Activated CD8-positive, alpha-beta T cell treated with anti-CD3 and anti-CD28 coated beads for 36 hours (primary cell): ENCODE measurements at places on chromosomes 1 and 21. TPM values are rescaled to one million over a fixed set of nuclear protein-coding genes. Genes with fewer than 3 reads are reported as not detected.

DNA sequence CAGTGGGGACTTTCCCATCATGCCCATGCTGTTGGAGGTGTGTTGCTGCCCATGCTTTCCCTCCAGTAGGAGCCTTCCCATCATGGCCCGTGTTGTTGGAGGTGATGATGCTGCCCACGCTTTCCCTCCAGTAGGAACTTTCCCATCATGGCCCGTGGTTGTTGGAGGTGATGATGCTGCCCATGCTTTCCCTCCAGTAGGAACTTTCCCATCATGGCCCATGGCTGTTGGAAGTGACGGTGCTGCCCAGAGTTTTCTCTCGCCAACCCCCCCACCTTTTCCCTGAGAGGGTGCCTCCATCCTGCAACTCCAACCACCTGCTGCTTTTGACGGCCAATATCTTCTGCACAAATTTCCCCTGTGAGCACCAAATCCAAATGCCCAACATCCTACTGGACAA, 205.7 kb downstream of the TOMM20 start:
- H3K36me3 ChIP-seq: no peaks in the 10 kb centered on the region
- DNase-seq: no peak
- H3K4me1 ChIP-seq: peaks cover 38% of the 10 kb centered on the region
- H3K27ac ChIP-seq: no peak overlapping the region
- no peaks in the 10 kb centered on the region for H3K27me3 ChIP-seq

GRCh38 chr1:89682611-89683010, 49.7 kb downstream of the LRRC8C start:
- no peak overlapping the region for H3K4me3 ChIP-seq
- H3K4me1 ChIP-seq: peaks cover 64% of the 10 kb centered on the region
- H3K27me3 ChIP-seq: no peaks in the 10 kb centered on the region
- peaks cover 73% of the 10 kb centered on the region for H3K36me3 ChIP-seq

DNA sequence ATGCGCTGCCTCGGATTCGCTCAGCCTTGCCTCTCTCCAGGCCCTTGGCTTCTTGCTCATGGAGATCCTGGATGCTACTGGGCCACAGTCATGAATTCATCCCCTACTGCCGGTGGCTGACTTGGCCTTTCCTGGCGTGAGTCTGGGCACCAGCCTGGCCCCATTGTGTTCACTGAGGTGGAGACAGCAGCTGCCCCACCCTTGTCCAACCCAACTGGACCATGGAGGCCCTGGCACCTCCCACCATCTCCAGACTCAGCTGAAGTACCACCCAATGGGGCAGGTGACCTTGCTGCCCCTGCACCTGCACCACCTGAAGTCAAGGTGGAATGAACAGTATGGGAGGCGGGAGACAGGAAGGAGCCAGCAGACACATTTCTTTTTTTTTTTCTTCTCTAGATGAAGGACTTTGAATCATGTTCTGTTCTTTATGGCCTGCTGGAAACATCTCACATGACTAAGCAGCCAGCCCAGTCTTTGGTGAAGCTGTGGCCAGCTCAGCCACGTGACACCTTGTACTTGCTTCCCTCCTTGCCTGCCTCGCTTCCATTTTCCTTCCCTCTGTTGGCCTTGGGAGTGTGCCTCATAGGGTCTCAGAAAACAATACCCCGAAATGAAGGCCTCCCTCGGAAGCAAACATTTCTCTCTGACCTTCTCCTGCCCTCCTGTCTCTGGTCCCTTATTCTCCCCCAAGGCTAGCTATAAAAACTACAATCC, 3.8 kb upstream of the SLC30A2 start:
- H3K4me1 ChIP-seq: peaks cover 2% of the 10 kb centered on the region
- peaks cover 56% of the 10 kb centered on the region for H3K27me3 ChIP-seq
- no peak overlapping the region for H3K4me3 ChIP-seq

DNA sequence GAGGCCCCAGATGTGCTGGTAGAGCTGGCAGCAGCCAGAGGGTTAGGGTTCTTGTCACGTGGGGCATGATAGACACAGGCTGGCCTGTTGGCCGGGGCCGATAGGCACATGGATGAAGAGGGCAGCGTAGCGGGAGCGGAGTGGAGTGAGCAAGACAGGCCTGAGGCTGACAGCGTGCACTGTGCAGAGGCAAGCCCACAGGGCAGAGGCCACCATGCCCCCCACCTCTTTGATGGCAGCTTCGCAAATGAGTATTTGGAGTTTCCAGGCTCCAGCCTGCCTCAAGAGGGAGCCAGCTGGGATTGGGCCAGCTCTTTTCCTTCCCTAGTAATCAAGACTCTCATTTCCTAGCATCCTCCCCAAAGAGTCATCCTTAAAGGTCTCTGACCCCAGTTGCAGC, 43.5 kb downstream of the TMCC2 start:
- H3K4me3 ChIP-seq: no peak overlapping the region
- H3K27me3 ChIP-seq: no peaks in the 10 kb centered on the region
- no peak for DNase-seq

- no peak overlapping the region for H3K27ac ChIP-seq
- no peak for DNase-seq
- no peaks in the 10 kb centered on the region for H3K36me3 ChIP-seq
Observed at GRCh38 chr1:44526295-44527073, 121.4 kb downstream of the RNF220 start.

GRCh38 chr1:173570370-173571007, 32.4 kb downstream of the SLC9C2 start:
- no peak overlapping the region for H3K4me3 ChIP-seq
- H3K4me1 ChIP-seq: peaks cover 13% of the 10 kb centered on the region
- no peak overlapping the region for H3K27ac ChIP-seq
- DNase-seq: peak; percentile 38

GRCh38 chr1:36769886-36770830, 264.2 kb downstream of the GRIK3 start:
- no peak overlapping the region for H3K4me3 ChIP-seq
- H3K27me3 ChIP-seq: peaks cover 18% of the 10 kb centered on the region
- no peak overlapping the region for H3K27ac ChIP-seq
- no peaks in the 10 kb centered on the region for H3K4me1 ChIP-seq
- no peaks in the 10 kb centered on the region for H3K36me3 ChIP-seq

DNA sequence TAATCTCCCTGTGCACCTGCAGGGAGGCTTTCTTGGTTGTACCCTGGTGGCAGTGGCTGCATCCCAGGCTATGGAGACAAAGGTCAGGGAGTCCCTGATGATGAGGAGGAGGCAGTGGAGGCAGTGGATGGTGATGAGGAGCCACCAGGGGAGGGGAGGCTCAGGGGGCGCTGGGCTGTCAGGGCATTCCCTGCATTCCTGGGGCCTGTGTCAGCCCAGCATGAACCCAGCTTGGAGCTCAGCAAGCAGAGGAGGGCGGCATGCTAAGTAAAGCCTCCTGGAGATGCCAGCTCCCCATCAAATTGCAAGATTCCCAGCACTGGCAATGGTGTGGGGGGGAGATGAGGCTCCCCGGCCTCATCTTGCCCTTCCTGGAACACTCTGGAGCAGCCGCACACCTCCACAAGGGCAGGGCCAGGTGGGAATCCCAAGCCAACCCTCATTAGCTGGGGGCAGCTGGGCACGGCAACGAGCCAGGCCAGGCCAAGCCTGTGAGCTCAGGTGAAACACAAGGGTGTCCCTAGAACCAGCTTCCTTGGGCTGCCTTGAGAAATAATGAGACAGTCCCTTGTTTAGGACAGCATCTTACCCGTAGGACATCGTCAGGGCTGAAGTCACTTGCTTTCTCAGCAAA, 469.5 kb downstream of the MATN1 start:
- no peak overlapping the region for H3K4me3 ChIP-seq
- H3K4me1 ChIP-seq: no peaks in the 10 kb centered on the region
- no peak for DNase-seq
- no peaks in the 10 kb centered on the region for H3K36me3 ChIP-seq
- no peak overlapping the region for H3K27ac ChIP-seq

- DNase-seq: no peak
- no peak overlapping the region for H3K27ac ChIP-seq
- no peaks in the 10 kb centered on the region for H3K36me3 ChIP-seq
- H3K27me3 ChIP-seq: peaks cover 17% of the 10 kb centered on the region
- no peak overlapping the region for H3K4me3 ChIP-seq
- H3K4me1 ChIP-seq: no peaks in the 10 kb centered on the region
Observed at GRCh38 chr1:29497395-29498125, 261.2 kb downstream of the PTPRU start.

- H3K27ac ChIP-seq: no peak overlapping the region
- H3K4me1 ChIP-seq: no peaks in the 10 kb centered on the region
- peaks cover 2% of the 10 kb centered on the region for H3K27me3 ChIP-seq
- DNase-seq: no peak
- no peaks in the 10 kb centered on the region for H3K36me3 ChIP-seq
- H3K4me3 ChIP-seq: no peak overlapping the region
Observed at GRCh38 chr1:201708085-201708512, 120.9 kb upstream of the IPO9 start.

GRCh38 chr1:204760757-204761156, 75.2 kb upstream of the LRRN2 start:
- no peak for DNase-seq
- H3K27ac ChIP-seq: no peak overlapping the region
- peaks cover 10% of the 10 kb centered on the region for H3K4me1 ChIP-seq

KRTAP19-6 gene
- not detected for total RNA-seq

GRCh38 chr1:42176902-42177519, 12.5 kb upstream of the GUCA2A start:
- H3K27me3 ChIP-seq: no peaks in the 10 kb centered on the region
- H3K27ac ChIP-seq: no peak overlapping the region
- H3K36me3 ChIP-seq: peaks cover 5% of the 10 kb centered on the region
- peak; percentile 28 for DNase-seq

- no peak for DNase-seq
- no peak overlapping the region for H3K27ac ChIP-seq
- no peaks in the 10 kb centered on the region for H3K36me3 ChIP-seq
- H3K4me3 ChIP-seq: no peak overlapping the region
- no peaks in the 10 kb centered on the region for H3K4me1 ChIP-seq
Observed at GRCh38 chr1:48875552-48876329, 99.0 kb upstream of the BEND5 start.

OR2AK2 gene
- not detected for total RNA-seq

DNA sequence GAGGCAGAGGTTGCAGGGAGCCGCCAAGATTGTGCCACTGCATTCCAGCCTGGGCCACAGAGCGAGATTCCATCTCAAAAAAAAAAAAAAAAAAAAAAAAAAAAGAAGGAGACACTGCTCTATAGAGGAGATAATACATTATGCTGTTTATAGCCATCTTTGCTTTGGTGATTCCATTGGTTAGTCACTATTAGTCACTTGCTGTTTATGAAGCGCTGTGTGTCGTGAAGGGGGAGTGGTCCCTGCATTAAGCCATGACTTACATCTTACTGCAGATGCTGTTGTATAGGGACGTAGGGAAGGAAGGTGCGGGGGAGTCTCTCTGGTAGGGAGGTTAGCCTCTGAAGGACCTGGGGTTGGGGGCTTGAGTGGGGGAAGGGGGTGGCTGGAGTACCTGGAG, 48.3 kb downstream of the HUNK start:
- no peak for DNase-seq
- no peak overlapping the region for H3K27ac ChIP-seq
- no peaks in the 10 kb centered on the region for H3K27me3 ChIP-seq
- H3K4me1 ChIP-seq: no peaks in the 10 kb centered on the region
- H3K4me3 ChIP-seq: no peak overlapping the region

- H3K4me3 ChIP-seq: no peak overlapping the region
- no peak overlapping the region for H3K27ac ChIP-seq
Observed at GRCh38 chr1:213982672-213983492, 4.9 kb upstream of the PROX1 start.

DNA sequence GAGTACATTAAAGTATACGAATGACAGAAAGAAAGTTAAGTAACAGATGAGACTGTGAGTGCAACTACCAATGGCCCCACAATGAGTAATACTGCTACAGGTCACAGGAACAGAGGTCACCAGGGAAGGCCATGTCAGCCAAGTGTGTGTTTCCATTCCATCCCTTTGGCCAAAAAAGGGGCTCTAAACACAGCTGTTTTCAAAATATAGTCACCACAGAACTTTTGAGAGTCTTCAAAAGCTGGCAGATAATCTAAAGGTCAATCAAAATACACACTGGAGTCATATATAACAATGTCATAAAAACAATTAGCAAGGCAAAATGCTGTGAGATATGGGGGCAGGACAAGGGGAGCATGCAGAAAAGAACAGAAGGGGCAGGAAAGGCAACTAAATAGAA, 10.2 kb downstream of the USP24 start:
- H3K4me3 ChIP-seq: peak overlapping the region; percentile 30
- no peaks in the 10 kb centered on the region for H3K27me3 ChIP-seq
- peaks cover 69% of the 10 kb centered on the region for H3K4me1 ChIP-seq
- peak overlapping the region; percentile 76 for H3K27ac ChIP-seq

NMNAT2 gene
- not detected for total RNA-seq

- H3K4me3 ChIP-seq: no peak overlapping the region
- no peaks in the 10 kb centered on the region for H3K27me3 ChIP-seq
- peaks cover 71% of the 10 kb centered on the region for H3K36me3 ChIP-seq
- H3K27ac ChIP-seq: no peak overlapping the region
- DNase-seq: no peak
Observed at GRCh38 chr1:226376300-226376699, 31.6 kb downstream of the PARP1 start.

GRCh38 chr1:111487133-111487532, 13.3 kb downstream of the C1orf162 start:
- H3K27me3 ChIP-seq: no peaks in the 10 kb centered on the region
- peaks cover 2% of the 10 kb centered on the region for H3K4me1 ChIP-seq
- H3K36me3 ChIP-seq: no peaks in the 10 kb centered on the region
- DNase-seq: no peak

GRCh38 chr1:94110021-94110761, 10.8 kb downstream of the ABCA4 start:
- DNase-seq: no peak
- no peak overlapping the region for H3K27ac ChIP-seq
- no peaks in the 10 kb centered on the region for H3K36me3 ChIP-seq

GRCh38 chr1:116483481-116484309, 87.1 kb downstream of the CD58 start:
- no peaks in the 10 kb centered on the region for H3K36me3 ChIP-seq
- H3K27me3 ChIP-seq: no peaks in the 10 kb centered on the region
- H3K4me1 ChIP-seq: no peaks in the 10 kb centered on the region
- no peak overlapping the region for H3K4me3 ChIP-seq

GRCh38 chr1:241716915-241717656, 65.0 kb downstream of the WDR64 start:
- no peaks in the 10 kb centered on the region for H3K36me3 ChIP-seq
- H3K4me3 ChIP-seq: no peak overlapping the region
- peaks cover 23% of the 10 kb centered on the region for H3K4me1 ChIP-seq

FRRS1 gene
- total RNA-seq: 4.0 TPM

SORT1 gene
- total RNA-seq: 2.5 TPM

CYP4A11 gene
- not detected for total RNA-seq

- no peaks in the 10 kb centered on the region for H3K27me3 ChIP-seq
- DNase-seq: no peak
- peaks cover 2% of the 10 kb centered on the region for H3K36me3 ChIP-seq
- H3K4me3 ChIP-seq: no peak overlapping the region
- H3K4me1 ChIP-seq: no peaks in the 10 kb centered on the region
Observed at GRCh38 chr1:98277118-98277517, 356.3 kb upstream of the DPYD start.

DNA sequence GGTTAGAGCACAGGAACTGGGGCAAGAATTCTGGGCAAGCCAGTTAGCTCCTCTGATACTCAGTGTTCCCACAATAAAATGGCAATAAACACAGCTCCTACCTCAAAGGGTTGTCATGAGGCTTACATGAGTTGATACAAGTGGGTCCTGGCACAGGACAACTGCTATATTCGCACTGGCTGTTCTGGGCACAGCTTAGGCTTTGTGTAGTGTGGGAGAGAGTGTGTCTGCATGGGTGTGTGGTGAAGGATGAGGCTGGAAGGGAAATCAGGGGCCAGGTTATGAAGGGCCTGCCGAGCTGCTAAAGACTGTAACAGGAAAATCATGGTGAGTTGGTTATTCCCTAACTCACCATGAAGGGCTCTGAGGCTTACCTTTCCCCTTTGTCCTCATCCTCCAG, 18.7 kb downstream of the ETV3 start:
- no peak for DNase-seq
- no peak overlapping the region for H3K4me3 ChIP-seq
- H3K4me1 ChIP-seq: peaks cover 10% of the 10 kb centered on the region
- no peak overlapping the region for H3K27ac ChIP-seq
- peaks cover 17% of the 10 kb centered on the region for H3K36me3 ChIP-seq
- H3K27me3 ChIP-seq: no peaks in the 10 kb centered on the region
